ENCODE measurements at places on chromosomes 4 and X. TPM values are rescaled to one million over a fixed set of nuclear protein-coding genes. Genes with fewer than 3 reads are reported as not detected.

- DNase-seq: peak; percentile 35
Measured at GRCh38 chrX:19743386-19743785, 144.0 kb downstream of the SH3KBP1 start.

Gene MAGEB17
- total RNA-seq: not detected

DNA sequence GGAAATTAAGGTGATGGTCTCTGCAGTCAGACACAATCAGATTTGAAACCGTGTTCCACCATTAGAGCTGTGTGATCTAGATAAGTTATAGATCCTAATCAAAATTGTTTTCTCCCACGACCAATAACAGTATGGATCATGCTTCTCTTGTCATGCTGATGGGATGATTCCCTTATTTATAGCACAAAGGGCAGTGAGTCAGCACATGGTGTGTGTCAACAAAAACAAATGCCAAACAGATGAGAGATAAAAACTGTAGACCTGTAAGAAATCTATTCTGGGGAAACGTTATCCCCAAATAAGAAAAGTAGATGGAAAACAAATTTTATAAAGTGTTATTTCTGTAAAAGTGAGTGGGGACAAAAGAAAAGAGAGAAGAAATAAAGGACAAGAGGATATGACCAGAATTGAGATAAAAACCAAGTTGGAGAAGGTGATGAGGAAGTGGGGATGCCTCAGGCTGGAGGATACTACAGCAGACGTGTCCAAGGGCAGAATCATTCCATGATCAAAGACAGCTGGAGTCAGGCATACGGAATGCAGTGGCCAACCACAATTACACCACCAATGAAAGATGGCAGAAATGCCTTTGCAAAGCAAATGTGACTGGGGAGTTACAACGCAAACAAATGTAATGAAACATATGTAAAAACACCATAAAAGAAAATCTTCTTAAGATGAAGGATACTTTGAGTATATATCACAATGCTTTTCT lies 377.8 kb upstream of the PRKX start:
- no peak for DNase-seq

DNA sequence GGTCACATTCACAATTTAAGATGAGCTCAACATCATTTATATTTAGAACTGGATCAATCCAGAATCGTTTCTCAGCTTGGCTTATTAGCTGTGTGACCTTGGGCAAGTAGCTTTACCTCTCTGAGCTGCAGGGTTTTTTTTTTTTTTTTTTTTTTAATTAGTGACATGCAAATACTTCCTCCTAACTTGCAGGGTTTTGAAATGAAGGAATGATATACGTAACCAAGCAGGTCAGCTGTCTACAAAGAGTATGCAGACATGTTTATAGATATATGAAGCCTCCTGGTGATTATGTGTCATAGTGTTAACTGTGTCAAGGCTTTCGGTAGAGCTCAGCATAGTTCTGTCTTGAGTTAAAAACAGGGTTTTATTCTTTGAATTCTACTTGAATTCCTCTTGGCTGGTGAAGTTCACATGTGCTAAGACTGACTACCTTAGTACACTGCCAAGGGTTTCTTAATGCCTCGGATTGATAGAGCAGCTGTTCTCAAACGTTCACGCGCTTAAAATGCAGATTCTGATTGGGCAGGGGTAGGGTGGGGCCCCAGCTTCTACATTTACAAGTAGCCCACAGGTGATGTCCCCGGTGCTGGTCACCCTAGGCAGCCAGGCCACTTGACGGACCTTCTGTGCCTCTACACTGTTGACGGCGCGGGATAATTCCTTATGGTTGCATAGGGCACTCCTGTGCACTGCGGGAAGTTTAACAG lies 654 bp upstream of the STS start:
- DNase-seq: no peak

Gene CSAG2
- not detected for total RNA-seq

- no peak for DNase-seq
Measured at GRCh38 chr4:56790691-56791091, 30.8 kb downstream of the SPINK2 start.

DNA sequence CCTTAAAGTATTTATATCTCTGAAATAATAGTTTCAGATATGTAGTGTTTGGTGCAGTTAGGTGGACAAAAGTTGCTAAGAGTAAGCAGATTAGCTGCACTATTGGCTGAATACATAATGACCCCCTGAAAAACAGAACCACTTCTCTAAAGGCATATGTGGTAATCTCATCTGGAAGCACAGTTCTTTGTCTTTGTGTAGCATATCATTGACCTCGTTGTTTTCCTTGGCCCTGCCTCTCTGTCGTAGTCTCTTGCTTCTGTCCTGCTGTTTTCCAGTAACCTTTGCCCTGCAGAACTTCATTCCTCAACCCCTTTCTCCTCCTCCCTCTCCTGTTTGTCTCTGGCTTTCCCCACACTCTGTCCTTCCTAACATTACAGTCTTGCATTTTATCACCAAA lies 41.4 kb downstream of the JADE3 start:
- no peak for DNase-seq

GRCh38 chrX:100864657-100865391 lies 9.3 kb downstream of the NOX1 start:
- no peak for DNase-seq

Gene PABPC1L2B
- not detected for total RNA-seq

DNA sequence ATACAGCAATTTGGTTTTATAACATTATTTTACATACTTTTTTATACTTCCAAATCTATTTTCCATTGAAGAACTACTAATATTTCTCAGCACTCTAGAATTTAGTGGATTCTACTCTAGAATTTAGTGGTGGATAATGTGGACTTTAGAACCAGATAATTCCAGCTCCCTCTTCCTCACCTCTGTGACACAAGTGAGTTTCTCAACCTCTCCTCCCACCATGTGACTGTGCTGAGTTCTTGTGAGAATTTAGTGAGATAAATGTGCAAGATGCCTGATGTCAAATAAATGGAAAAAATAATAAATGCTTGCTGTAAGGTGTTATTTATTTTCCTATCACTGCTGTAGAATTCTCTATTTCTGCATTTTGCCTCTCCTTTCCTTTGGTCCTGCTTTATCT lies 107.3 kb downstream of the CPEB2 start:
- DNase-seq: no peak

- peak; percentile 61 for DNase-seq
Measured at GRCh38 chr4:107721436-107722100, 1.5 kb upstream of the PAPSS1 start.

- DNase-seq: no peak
Measured at GRCh38 chr4:3203971-3204431, 45.0 kb upstream of the MSANTD1 start.

- DNase-seq: no peak
Measured at GRCh38 chrX:39574178-39574577, 523.6 kb downstream of the BCOR start.

DNA sequence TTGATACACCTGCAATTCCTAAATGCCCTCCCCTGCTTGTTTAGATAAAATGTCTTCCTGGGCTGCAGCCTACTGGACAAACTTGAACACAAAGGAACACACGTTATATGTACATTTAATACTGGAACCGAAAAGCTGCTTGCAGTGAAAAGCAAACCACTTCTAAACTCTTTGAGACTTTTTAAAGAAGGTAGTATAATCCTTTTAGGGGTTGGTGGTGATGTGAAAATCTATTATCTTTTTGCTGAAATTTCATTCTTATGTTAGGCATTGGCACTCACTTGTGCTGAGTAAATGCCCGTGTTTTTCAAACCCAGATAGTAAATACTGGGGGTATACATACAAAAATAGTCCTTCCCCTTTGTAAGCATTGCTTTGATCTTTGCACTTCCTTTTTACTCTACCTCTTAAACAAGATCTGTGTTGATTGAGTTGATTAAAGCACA lies 2.2 kb downstream of the NFKB1 start:
- DNase-seq: no peak

Gene PGM2
- total RNA-seq: 78.7 TPM

Gene ENPP6
- total RNA-seq: 0.45 TPM

Gene PDK3
- 38.2 TPM for total RNA-seq

GRCh38 chr4:137519406-137519805 lies 12.9 kb downstream of the PCDH18 start:
- no peak for DNase-seq

DNA sequence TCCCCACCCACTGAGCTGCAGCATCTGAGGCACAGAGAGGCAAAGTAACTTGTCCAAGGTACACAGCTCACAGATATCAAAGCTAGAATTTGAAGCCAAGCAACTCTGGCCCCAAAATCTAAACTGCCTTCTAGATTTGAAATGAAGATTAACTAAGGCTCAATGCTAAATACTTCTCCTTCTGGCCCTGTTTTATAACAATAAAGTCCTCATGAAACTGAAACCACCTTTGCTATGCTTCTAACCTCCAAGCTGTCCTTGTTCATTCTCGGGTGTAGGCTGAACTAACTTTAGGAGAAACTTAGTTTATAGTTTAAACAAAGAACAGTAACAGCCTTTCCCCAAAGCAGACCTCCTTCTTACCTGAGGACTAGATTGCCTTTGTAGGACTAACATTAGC lies 93.6 kb downstream of the DCTD start:
- no peak for DNase-seq

Gene PCDH7
- total RNA-seq: not detected

DNA sequence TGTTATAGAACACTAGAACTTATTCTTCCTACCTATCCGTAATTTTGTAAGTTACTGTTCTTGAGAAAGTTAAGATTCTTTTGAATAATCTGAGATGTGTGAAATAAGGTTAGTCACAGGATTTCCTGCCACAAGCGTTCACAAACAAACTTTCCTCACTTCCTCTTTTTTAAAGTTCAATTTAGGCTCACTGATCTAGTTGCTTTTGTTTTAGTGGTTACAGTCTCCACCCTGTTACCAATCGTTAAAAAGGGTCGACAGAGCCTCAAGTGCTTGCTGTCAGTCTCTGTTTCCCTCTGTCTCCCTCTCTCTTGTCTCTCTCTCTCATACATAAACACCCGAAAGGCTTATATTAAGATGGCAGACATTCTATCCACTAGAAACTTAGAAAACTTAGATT lies 35.9 kb upstream of the STK26 start:
- no peak for DNase-seq

DNA sequence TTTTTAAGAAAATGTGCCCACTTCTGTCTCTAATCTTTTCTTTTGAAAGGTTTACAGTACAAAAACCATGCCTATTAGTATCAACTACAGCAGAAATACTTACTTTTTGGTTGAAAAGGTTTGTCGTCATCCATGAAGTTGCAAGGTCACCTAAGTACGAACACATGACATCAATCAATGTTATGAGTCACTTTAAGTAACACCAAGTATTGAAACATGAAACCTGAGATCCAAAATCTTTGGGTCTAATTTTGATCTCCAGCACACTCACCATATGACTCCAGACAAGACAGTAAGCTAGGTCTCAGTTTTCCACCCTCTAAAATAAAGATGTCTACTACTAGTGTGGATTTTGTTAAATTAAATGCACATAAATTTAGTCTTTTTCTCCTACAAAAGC lies 8.4 kb downstream of the ZNF280C start:
- DNase-seq: no peak

Gene SLC6A14
- total RNA-seq: not detected

Gene CXCL3
- not detected for total RNA-seq

- no peak for DNase-seq
Measured at GRCh38 chr4:137659431-137659830, 127.1 kb upstream of the PCDH18 start.

- no peak for DNase-seq
Measured at GRCh38 chr4:140800666-140801065, 44.5 kb upstream of the TBC1D9 start.

DNA sequence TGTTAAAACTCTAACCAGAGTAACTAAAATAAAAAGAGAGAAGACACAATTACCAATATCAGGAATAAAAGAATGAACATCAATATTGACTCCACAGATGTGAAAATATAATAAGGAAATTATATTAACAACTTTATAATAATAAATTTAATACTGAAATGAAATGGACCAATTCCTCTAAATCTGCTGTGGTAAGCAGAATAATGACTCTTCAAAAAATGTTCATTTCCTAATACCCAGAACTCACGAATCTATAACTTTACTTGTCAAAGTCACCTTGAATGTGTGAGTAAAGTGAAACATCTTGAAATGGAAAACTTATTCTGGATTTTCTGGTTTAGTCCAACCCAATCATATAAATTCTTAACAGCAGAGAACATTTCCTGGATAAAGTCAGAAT lies 1391.1 kb downstream of the FAM133A start:
- DNase-seq: no peak

DNA sequence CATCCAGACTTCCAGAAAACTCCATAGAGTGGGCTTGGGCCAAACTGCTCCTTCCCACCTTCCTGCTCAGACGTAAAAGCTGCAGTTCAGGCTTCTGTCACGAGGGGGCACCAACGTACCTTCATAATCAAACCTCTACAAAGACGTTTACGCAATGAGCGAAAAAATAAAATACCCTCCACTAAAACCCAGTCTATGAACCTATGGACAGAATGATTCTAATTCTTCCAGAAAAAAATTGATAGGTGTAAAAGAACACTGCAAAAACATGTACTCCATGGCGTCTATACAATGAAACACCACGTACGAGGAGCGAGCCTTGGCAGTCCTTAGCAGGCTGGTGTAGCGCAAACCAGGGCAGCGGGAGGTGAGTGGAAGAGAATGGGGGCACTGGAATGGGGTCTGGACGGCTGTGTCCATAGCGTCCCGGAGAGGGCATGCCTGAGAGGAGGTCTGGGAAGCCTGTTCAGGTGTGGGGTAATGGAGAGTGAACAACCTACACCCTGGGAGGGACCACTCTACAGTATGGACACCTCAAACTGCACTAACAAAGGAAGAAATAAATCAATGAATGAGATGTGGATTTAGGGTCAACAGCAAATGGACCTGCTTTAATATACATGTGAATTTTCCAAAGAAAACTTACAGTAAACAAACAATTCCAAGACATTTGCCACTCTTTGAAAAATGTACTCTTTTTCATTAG lies 14.4 kb upstream of the RAB40A start:
- DNase-seq: peak; percentile 37

Gene FLNA
- 694 TPM for total RNA-seq

DNA sequence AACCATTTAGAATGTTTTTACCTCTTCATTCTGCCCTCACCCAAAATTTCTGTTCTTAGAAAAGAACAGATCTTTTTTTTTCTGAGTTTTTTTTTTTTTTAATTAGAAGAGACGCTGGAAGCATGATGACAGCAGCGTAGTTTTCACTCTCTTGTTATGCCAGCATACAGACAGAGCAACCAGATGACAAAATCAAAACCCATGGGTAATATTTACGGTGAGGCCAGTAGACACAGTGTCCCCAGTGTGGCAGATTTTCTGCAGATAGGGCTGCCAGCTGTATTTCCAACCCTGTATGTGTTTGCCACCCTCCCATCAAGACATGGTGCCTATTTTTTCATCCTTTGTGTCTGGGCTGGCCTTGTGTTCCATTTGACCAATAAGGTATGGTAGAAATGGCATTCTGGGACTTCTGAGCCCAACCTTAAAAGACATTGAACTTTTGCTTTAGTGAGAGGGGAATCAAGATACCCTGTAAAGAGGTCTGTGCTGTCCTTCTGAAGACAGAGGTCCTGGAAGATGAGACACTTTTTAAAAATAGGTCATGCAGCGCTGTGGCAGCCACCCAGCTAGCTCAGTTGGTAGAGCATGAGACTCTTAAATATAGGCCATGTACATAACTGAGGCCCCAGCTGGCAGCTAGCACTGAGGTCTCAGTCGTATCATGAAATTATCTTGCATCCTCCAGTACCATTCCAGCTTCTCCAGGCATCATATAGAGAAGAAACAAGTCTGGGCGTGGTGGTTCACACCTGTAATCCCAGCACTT lies 6.7 kb upstream of the ZNF41 start:
- DNase-seq: no peak

GRCh38 chrX:42102586-42103282 lies 179.4 kb upstream of the CASK start:
- no peak for DNase-seq

- no peak for DNase-seq
Measured at GRCh38 chr4:28555866-28556265, 1695.2 kb downstream of the STIM2 start.
